T-helper 17 cell (primary cell): ENCODE measurements at places on chromosomes 5 and 9.

DNA sequence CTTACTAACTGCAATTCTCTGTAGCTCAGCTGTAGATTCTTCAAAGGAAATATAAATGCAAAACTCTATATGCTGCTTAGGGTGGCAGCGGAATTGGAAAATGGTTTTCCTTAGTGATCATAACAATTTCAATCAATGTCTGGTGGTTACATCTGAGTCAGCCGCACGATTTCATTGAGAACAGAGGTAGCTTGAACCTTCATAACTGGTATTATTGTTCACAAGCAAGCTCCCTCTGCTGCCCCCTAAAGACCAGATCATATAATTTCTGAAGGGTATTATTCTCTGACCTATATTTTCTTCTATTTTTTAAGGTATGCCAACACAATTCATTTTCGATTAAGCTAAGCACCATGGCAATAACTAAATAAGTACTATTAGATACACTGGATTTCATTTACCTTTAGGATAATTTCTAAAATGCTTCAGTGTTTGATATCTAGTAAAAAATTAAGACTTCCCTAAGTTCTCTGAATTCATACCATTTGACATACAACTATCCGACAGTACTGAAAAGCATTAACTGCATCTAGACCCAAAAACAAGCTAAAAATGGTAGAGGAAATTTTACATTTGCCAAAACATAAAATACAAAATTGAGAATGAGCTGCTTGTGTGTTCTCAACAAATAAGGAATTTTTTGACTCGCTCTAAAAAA is 181.1 kb upstream of the SPEF2 start:
- H3K27ac ChIP-seq, result no peak overlapping the region
- H3K27me3 ChIP-seq, result peaks cover 66% of the 10 kb centered on the region
- peaks cover 2% of the 10 kb centered on the region for H3K36me3 ChIP-seq
- no peaks in the 10 kb centered on the region for H3K4me1 ChIP-seq
- no peak for DNase-seq
- no peak overlapping the region for H3K4me3 ChIP-seq

- peaks cover 19% of the 10 kb centered on the region for H3K27me3 ChIP-seq
- no peak overlapping the region for H3K27ac ChIP-seq
- no peaks in the 10 kb centered on the region for H3K36me3 ChIP-seq
- H3K4me1 ChIP-seq, result no peaks in the 10 kb centered on the region
- H3K4me3 ChIP-seq, result no peak overlapping the region
- no peak for DNase-seq
These were observed 102.7 kb upstream of the NREP start for GRCh38 chr5:111859533-111860270.

- H3K36me3 ChIP-seq, result peaks cover 2% of the 10 kb centered on the region
- peak overlapping the region; percentile 73 for H3K4me3 ChIP-seq
- peak; percentile 63 for DNase-seq
- H3K27me3 ChIP-seq, result peaks cover 56% of the 10 kb centered on the region
- H3K27ac ChIP-seq, result no peak overlapping the region
These were observed 74.6 kb upstream of the CPLX2 start for GRCh38 chr5:175796536-175797499.

- no peak overlapping the region for H3K27ac ChIP-seq
- H3K4me3 ChIP-seq, result no peak overlapping the region
- H3K27me3 ChIP-seq, result peaks cover 46% of the 10 kb centered on the region
- H3K4me1 ChIP-seq, result no peaks in the 10 kb centered on the region
These were observed 90.2 kb upstream of the SH3PXD2B start for GRCh38 chr5:172544371-172545095.

DNA sequence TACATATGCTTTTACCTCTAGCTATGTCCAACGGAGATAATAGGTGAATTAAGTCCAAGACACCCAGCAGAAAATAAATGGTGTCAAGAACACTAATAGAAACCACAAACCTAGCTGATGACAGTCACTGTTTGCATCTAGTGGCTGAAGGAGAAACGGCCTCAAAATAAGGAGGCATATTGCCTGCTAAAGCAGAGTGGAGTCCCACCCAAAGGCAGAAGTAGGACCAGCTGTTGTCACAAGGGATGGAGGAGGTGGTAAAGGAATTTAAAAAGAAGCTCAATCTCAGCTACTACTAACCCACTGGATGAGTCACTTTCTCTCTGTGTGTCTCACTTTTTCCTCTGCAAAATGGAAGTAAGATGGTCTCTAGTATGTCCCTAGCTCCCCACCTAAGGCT is 224.3 kb downstream of the GRIA1 start:
- H3K27ac ChIP-seq, result no peak overlapping the region
- H3K36me3 ChIP-seq, result no peaks in the 10 kb centered on the region
- DNase-seq, result no peak
- H3K4me1 ChIP-seq, result no peaks in the 10 kb centered on the region
- no peaks in the 10 kb centered on the region for H3K27me3 ChIP-seq

DNA sequence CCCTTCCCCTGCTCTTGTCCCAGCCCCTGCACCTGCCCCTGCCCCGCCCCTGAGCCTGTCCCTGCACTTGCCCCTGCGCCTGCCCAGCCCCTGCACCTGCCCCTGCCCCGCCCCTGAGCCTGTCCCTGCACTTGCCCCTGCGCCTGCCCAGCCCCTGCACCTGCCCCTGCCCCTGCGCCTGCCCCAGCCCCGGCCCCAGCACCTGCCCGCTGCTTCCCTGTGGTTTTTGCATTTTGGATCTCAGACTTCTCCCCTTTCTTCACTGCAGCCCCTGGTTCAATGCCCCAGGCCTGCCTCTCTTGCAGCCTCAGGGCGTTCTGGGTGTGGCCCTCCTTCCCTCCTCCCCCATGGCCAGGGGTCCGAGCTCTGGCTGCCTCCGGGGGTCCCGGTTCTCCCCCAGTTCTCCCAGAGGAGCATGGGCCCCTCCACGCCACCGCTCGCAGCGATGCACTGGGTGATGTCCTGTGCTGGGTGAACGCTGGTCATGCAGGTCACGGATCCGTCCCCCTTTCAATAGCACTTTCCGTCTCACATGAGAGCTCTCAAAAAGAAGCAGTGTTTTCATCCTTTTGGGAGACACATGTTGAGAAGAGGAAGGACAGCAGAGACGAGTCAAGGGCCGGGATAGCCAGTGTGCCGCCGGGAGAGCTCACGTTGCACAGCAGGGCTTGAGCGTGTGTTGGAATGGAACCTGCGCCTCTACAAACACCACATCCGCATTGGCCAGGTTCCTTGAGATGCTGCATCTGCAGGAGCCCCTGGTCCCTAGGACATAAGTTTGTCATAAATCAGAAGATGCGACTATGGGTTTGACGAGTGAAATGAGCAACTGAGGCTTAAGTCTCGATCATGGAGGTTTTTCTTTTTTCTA is 44.0 kb upstream of the IRX4 start:
- no peak for DNase-seq
- peaks cover 15% of the 10 kb centered on the region for H3K27me3 ChIP-seq
- peaks cover 2% of the 10 kb centered on the region for H3K4me1 ChIP-seq
- no peak overlapping the region for H3K4me3 ChIP-seq

DNA sequence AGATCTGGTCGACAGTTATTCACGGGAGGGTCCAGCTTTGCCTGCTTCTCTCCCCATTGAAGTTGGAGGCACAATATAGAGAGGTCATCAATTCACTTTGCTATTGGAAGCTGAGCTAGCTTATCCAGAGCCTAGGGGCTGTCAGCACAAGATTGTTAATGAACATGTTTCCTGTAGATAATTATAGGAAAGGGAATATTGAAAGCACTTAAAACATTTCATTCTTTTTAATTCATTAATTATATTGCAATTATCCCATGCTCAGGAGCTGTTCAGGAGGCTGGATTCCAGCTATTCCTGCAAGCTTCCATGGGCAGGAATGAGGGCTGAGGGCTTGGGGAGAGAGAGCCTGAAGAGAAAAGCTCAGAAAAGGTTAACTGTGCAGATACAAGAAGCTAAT is 153.1 kb upstream of the BRINP1 start:
- no peaks in the 10 kb centered on the region for H3K27me3 ChIP-seq
- H3K27ac ChIP-seq, result no peak overlapping the region
- no peak overlapping the region for H3K4me3 ChIP-seq
- H3K4me1 ChIP-seq, result no peaks in the 10 kb centered on the region
- DNase-seq, result no peak

DNA sequence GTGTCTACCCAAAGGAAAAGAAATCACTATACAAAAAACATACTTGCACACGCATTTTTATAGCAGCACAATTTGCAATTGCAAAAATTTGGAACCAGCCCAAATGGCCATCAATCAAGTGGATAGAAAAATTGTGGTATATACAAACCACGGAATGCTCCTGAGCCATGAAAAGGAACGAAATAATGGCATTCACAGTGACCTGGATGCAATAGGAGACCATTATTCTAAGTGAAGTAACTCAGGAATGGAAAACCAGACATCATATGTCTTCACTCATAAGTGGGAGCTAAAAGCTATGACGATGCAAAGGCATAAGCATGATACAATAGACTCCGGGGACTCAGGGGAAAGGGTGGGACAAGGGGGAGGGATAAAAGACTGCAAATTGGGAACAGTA is 78.4 kb downstream of the ENC1 start:
- H3K27ac ChIP-seq, result no peak overlapping the region
- H3K36me3 ChIP-seq, result no peaks in the 10 kb centered on the region
- no peak for DNase-seq
- peaks cover 2% of the 10 kb centered on the region for H3K4me1 ChIP-seq
- no peak overlapping the region for H3K4me3 ChIP-seq

DNA sequence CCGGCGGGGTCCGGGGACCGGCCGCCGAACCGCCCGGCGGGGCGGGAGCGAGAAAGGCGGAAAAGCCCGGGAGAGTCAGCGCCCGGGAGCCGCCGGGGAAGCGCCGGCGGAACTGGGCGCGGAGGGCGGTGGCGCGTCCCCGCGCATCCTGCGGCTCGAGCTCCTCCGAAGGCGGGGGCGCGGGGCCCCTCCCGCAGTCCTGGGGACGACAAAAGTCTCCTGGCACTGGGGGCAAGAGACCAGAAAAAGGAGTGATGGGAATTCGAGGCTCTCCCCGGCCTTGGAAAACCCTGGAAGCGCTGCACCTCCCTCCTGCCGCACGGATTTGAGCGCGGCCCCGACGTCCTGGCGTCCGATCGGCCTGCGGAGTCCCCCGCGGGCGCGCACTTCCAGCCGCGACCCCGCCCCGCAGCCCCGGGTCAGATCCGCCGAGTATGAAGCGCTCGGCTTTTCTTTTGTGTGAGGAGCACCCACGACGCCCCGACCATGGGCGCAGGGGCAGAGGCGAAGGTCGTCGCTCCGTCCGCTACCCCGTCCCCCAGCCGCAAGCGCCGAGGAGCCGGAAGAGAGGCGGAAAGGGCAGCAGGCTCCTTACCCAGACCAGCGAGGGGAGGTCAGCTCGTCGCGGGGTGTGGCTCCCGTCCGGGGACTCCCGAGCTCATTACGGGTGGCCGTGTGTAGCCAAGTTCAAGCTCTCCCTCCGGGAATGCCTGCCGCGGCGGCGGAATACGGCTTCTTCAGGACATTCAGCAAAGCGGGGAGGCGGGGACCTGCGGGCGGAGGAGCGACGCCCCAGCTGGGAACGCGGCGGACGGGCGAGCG is at the start of gene EPB41L4A:
EPB41L4A (minus strand) TSS at position 114 of the 822 bp plus-strand sequence. CDS start 238 bp downstream, outside the sequence.
- H3K4me1 ChIP-seq, result peaks cover 10% of the 10 kb centered on the region
- peak within 1 kb of the TSS; percentile 74 for H3K27ac ChIP-seq
- peaks cover 2% of the 10 kb centered on the region for H3K36me3 ChIP-seq
- peaks cover 52% of the 10 kb centered on the region for H3K27me3 ChIP-seq
- peak within 1 kb of the TSS; percentile 85 for H3K4me3 ChIP-seq
- no peak for DNase-seq

- peak overlapping the region; percentile 100 for H3K27ac ChIP-seq
- peaks cover 2% of the 10 kb centered on the region for H3K36me3 ChIP-seq
- H3K4me1 ChIP-seq, result peaks cover 38% of the 10 kb centered on the region
- peak; percentile 60 for DNase-seq
These were observed 43.3 kb upstream of the NCS1 start for GRCh38 chr9:130128733-130129431.

- H3K27me3 ChIP-seq, result no peaks in the 10 kb centered on the region
- H3K27ac ChIP-seq, result peak overlapping the region; percentile 70
- no peak overlapping the region for H3K4me3 ChIP-seq
- DNase-seq, result no peak
These were observed 16.5 kb downstream of the TMEM268 start for GRCh38 chr9:114627553-114627952.

GRCh38 chr5:178445534-178445933 is 144.7 kb downstream of the COL23A1 start:
- no peaks in the 10 kb centered on the region for H3K4me1 ChIP-seq
- no peaks in the 10 kb centered on the region for H3K36me3 ChIP-seq
- no peak overlapping the region for H3K27ac ChIP-seq
- no peak overlapping the region for H3K4me3 ChIP-seq
- no peak for DNase-seq

DNA sequence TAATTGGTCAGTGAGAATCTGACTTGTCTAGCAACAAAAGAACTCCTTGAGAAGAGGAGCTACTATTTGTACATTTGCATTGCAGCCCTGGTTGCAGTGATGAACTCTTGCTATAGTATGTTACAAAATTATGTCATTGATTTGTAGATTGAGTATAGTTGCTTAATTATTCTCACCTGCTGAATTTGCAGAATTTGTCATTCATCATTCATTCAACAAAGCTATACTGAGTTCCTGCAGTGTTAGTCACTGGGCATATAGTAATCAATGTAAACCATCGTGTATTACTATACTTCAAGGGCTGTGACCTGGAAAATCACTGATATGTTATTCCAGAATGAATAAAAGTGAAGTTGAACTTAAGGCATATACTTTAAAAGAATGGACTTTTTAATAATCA is 50.1 kb downstream of the SLC1A3 start:
- no peaks in the 10 kb centered on the region for H3K36me3 ChIP-seq
- H3K27me3 ChIP-seq, result peaks cover 62% of the 10 kb centered on the region
- peaks cover 2% of the 10 kb centered on the region for H3K4me1 ChIP-seq
- no peak for DNase-seq
- H3K4me3 ChIP-seq, result no peak overlapping the region
- no peak overlapping the region for H3K27ac ChIP-seq

DNA sequence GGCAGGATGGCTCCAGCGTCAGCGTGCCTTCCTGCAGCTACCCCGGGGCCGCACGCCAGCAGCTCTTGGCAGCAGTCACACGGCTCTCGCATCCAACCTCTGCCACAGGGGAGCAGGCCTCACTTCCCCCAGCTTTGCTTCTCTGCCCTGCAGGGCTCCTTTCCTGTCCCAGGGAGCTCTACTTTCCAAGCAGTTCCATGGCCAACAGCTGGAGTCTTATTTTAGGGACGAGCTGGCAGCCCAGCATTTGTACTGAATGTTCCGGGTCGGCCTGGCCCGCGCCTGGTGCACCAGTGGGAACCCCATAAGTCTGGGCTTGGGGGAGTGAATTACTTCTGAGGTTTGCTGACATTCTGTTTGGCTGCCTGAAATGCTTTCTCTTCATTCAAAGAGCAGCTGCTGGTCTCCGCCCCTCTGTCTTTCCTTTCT is 34.6 kb downstream of the GADD45G start:
- peaks cover 3% of the 10 kb centered on the region for H3K4me1 ChIP-seq
- H3K27me3 ChIP-seq, result no peaks in the 10 kb centered on the region
- H3K4me3 ChIP-seq, result no peak overlapping the region
- H3K36me3 ChIP-seq, result no peaks in the 10 kb centered on the region

DNA sequence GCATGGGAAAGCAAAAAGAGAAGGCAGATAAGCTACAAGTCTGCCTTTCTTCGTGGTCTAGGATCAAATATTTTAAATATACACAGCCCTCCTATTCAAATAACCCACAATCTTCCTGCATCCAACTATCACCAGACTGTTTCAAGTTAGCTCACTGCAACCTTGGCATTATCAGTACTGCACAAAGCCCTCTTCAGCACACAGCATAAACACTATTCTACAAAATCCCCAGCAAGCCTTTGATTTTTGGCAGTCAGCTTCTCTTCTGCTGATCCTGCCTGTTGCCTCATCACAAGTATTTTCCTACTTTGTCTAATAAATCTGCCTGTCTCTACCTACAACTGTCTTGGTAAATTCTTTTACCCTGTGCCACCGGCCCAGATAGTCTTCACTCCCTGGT is 142.9 kb downstream of the COX7C start:
- DNase-seq, result no peak
- peaks cover 20% of the 10 kb centered on the region for H3K27me3 ChIP-seq
- H3K4me3 ChIP-seq, result no peak overlapping the region
- no peaks in the 10 kb centered on the region for H3K36me3 ChIP-seq
- H3K27ac ChIP-seq, result no peak overlapping the region
